DMS79 (cell line): ENCODE measurements at places on chromosomes 5 and 9.

DNA sequence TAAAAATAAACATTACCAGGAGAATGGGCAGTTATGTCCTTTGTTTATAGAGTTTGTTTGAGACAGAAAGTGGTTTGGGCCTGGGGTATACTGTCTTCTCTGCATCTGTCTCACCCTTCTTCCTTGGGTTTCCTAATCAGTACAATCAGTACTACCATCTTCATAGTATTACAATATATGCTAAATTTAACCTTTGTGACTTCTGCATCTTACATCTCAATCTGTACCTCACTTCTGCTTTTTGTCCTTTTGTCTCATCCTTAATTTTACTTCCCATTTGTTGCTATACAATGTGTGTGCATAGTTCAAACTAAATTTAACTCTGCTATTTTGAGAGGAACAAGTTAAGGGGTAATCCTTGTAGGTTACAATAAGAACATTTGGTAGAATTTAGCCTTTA is 19.6 kb downstream of the FBXO38 start:
- no peak for DNase-seq

DNA sequence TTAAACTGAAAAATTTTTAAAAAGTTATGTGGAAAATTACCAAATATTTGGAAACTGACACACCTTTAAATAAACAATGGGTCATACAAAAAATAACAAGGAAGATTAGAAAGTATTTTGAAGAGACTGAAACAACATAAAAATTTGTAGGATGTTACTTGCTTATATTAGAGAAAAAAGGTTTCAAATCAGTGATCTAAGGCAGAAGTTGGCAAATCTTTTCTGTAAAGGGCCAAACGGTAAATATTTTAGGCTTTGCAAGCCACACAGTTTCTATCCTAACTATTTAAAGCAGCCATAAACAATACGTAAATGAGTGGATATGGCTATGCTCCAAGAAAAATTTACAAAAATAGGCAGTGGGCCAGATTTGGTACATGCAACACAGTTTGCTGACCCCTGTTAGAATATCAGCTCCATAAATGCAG is 81.3 kb downstream of the OXCT1 start:
- no peak for DNase-seq

GRCh38 chr5:31770998-31771397 is 132.1 kb downstream of the PDZD2 start:
- DNase-seq: no peak

DNA sequence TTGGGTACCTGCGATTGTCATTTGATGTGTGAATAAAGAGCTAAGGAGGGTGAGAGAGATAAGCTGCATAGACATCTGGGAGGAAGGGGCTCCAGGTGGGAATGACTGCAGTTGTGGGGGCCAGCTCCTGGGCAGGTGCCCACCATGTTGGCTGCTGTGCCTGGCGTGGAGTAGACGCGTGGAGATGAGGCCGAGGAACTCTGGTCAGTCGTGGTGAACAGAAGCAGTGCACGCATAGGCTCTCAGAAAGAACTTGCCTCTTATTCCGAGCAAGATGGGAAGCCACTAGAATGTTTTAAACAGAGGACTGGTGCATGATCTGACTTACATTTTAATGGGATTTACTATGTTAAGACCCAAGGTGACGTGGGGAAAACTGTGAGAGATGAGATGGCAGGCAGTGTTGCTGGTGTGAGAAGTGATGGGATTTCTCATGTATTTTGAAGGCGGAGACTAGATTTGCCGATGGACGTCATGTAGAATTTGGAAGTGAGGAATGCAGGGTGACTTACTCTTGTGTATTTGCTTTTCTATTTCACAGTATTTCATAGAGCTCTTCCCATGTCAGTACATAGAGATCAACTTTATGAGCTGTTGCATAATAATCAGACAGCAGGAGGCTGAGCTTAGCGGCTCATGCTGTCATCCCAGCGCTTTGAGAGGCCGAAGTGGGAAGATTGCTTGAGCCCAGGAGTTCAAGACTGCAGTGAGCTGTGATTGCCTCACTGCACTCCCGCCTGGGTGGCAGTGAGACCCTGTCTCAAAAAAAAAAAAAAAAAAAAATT is 71.1 kb downstream of the EHMT1 start:
- no peak for DNase-seq

GRCh38 chr9:134568811-134569210 is 72.8 kb upstream of the COL5A1 start:
- DNase-seq: no peak

- DNase-seq: no peak
Observed at GRCh38 chr5:94778299-94778698, 159.8 kb downstream of the SLF1 start.

DNA sequence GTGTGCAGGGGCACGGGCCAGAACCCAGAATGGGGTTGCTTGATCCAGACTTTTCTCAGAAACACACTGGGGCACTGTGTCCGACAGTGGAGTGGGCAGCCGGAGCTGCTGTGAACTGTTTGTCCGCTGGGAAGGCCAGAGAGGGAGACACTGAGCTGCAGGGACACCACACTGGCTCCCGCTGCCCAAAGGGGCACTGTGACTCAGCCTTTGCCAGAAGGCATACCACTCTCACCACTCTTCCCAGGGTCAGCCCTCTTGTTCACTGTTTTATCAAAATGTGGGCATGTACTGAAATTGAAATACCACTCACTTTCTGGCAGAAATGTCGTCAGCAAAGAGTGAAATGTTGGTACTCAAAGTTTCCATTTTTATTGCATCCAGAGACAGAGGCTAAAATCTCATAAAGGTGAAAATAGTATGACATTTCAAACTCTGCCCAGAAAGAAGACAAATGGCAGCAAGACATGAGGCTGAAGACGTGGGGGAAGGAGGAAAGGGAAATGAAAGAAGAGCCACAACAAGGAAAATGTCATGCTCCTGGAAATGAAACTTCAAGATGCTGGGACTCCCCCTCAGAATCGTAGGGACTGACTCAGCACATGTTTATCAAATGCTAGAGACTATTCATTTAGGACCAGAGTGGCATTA is 4.5 kb upstream of the IL7R start:
- DNase-seq: no peak

GRCh38 chr9:18428661-18429060 is 45.3 kb upstream of the ADAMTSL1 start:
- DNase-seq: no peak

DNA sequence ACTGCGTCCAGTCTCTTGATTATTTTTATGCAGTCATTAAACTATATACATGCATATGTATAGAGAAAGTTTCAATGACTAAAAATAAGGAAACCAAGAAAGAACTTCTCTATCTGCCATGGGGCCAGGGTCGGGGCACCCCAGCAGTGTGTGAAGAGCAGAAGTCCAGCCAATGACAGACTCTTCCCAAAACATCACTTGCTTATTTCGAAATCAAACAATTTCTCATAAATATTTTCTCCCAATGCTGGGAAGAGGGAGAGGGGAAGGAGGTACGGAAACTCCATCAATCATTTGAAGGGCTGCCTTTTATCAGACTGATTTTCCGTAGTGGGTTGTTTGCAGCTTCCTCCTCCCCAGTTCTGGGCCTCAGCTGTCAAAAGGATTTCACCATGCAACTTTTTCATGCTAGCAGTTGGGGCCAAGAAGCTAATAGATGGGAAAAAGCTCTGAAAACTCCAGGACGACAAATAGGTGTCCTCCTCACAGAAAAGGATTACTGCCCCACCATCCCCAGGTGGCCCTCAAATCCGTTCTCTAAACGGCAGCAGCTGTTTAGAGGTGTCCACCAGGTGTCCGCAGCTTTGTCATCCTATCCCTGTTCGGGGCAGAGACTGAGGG is 617 bp upstream of the FPGS start:
- DNase-seq: no peak

DNA sequence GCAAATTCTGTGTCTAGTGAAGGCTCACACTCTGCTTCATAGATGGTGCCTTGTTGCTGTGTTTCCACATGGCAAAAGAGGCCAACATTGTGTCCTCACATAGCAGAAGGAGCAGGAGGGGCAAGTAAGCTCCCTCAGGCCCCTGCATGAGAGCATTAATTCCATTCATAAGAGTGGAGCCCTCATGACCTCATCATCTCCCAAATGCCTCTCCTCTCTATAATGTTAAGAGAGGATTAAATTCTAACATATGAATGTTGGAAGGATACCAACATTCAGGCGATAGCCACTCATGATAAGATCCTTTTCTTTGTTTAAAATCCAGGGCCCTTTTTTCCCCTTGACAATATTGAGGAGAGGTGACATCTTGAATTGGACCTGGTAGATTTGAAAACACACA is 35.2 kb upstream of the PAM start:
- no peak for DNase-seq

DNA sequence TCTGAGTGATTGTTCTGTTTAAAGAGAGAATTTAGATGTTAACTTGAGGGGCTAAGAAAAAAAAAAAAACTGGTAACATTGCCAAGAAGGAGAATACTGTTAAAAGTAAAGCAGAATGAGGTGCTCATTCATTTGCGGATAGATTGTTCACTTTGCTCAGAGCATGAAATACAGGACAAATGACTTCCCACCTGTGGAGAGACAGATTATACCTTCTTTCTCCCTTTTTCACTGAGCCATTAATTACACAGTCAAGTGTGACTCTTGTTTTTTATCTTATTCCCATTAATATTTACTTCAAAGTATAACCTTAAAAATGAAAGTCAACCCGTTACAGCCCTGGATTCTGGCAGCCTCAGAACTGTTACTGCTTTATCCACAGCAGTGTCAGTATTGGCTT is 264.5 kb downstream of the TAF11L14 start:
- DNase-seq: no peak

DNA sequence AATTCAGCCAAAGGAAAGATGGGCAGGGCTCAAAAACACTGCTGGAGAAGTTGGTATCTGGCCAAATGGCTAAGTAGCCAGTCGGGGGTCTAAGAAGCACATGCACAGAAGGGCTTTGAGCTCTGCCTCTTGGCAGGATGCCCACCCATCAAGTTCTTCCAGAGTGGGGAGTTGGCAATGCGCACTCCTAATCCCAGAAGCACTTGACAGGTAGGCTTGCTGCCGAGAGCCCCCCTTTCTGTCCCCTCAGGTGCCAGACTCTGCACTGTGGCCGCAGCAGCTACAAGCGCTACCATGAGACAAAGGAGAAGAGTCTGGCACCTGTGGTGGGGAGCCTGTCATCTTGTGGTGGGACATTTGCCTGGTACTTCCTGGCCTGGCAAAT is 252.9 kb upstream of the SLC24A2 start:
- DNase-seq: peak; percentile 80

- DNase-seq: no peak
Observed at GRCh38 chr5:99795031-99795430, 740.1 kb upstream of the FAM174A start.

DNA sequence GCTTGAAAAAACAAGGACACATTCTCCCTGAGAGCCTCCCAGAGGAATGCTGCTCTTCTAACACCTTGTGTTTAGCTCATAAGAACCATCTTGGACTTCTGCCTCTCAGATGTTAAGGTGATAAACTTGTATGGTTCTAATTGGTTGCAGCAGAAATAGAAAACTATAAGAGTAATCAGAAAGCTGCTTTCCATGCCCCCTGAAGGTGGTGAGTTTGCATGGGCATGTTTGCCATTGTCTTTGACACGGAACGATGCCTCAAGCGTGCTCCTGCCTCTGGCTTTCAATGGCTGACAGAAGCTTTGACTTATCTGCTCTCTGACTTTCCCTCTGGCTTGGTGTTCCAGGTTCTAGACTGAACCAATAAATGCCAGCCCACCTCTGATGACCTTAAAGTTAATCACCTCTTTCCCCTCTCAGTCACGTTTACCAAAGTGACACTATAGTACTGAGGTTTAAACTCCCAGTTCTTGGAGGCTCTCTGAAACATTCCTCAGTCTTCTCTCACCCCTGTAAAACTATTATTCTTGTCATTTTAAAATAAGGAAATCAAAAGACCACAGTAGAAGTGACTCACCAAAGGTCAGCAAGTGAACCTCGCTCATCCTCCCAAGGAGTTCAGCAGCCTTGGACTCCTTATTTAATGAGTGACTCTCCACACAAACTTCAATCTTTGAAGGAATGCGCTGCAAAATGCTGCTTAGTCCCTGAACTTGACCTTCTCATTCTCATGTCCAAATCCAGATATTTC is 103.6 kb downstream of the PIK3R1 start:
- DNase-seq: no peak

DNA sequence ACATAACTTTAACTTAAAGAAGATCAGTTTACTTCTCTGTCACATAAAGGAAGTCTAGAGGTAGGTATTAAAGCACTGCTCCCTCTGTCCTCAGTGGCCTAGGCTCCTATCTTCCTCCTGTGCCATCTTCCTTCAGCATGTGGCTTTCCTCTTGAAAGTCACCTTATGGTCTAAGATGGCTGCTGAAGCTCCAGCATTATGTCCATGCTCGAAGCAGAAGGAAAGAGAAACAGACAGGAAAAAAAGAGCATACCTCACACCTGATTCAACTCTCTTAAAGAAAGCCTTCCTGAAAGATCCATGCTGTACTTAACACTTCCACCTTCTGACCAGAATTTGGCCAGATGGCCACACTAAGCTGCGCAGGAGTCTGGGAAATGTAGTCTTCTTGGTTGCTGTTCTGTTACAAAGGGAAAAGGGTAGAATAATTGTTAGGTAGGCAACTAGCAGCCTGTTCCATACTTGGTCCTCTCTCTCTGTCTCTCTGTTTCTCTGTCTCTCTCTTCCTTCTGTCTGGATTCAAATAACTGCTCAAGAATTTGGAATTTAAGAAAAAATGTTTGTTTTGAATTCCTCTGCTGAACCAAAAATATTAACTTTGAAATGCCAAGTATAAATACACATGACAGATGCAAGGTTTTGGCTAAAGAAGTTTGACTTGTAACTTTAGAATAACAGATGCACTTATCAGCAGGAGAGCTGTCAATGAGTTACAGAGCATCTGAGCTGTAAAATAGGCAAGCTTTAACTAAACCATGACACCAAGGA is 16.0 kb downstream of the TMEM174 start:
- DNase-seq: no peak

DNA sequence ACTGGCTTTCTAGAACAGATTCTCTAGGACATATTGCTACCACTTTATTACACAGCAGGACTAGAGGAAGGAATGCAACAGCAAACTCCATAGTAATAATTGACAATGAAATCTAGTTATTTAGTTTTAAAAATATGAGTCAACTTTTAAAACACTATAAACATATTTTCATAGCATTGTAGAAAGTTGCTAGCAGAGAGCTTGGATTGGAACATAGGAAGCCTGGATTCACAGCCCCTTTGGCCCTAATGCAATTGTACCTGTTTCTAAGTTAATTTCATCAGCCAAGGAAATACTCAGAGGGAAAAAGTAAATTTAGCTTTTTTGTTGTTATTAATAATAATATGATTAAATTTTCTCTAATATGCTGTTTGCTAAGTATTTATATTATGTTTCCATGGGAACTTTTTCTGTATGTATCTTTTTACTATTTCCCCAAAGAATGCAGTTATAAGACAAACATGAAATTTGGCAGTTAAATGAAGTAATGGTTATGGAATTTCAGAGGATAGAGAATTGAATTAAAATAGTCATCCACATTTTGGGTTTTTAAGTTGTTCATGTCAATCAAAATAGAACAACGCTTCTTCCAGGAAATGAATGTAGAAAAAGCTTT is 45.6 kb downstream of the VCAN start:
- no peak for DNase-seq

GRCh38 chr5:96952118-96952750 is 16.4 kb downstream of the LNPEP start:
- DNase-seq: no peak

GRCh38 chr5:148949841-148950470 is 112.9 kb downstream of the SH3TC2 start:
- no peak for DNase-seq
